Caco-2 (cell line): ENCODE measurements at places on chromosomes 2 and 18. TPM values are rescaled to one million over a fixed set of nuclear protein-coding genes. Genes with fewer than 3 reads are reported as not detected.

DNA sequence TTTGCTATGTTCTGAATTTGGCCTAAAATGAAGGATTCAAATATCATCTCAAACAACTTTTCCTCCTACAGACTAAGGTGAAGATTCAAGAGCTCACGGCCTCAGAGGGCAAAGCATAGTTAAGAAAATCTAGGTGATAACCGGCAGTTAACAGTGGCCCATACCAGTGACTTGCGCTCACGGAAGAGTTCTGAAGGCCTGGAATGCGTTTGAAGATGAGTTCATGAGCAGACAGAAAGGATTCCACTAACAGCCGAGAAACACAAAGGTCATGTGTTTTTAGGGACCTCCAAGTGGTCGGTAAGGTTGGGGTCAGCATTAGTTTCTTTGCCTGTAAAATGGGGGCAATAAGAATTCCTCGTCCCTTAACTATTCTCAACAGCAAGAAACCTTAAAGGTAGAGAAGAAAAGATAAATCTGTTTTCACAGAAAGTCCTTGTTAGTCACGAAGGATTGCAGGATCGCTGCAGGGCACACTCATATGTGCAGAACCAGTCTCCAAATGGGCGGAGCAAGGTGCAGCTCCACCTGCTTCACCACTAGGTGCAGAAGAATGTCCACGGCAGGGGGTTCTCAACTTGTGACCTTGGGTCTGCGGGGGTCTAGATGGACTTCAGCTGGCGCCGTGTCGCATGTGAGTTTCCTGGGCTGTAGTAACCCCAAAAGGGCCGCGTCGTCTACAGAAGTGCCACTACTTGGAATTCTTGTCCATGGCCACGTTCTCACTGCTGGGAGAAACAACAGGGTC, 708 bp upstream of the RPIA start:
- DNase-seq = peak; percentile 74

DNA sequence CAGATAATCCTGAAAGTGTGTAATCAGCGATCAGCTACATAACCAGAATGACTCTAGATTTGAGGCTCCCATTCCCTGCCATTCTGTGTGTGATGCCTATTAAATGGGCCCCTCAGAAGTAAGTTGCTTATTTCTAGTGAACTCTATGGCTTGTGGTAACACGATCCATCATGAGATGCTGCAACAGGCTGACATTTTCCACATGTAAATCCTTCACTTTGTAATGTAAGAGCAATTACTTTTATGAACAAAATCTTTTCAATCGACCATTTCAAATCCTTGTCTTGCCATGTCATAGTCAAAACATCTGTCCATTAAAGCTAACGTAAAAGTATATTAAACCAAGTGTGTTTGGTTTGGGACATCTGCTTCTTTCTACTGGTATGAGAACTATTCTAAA, 175.9 kb upstream of the ETAA1 start:
- no peak for DNase-seq

DNA sequence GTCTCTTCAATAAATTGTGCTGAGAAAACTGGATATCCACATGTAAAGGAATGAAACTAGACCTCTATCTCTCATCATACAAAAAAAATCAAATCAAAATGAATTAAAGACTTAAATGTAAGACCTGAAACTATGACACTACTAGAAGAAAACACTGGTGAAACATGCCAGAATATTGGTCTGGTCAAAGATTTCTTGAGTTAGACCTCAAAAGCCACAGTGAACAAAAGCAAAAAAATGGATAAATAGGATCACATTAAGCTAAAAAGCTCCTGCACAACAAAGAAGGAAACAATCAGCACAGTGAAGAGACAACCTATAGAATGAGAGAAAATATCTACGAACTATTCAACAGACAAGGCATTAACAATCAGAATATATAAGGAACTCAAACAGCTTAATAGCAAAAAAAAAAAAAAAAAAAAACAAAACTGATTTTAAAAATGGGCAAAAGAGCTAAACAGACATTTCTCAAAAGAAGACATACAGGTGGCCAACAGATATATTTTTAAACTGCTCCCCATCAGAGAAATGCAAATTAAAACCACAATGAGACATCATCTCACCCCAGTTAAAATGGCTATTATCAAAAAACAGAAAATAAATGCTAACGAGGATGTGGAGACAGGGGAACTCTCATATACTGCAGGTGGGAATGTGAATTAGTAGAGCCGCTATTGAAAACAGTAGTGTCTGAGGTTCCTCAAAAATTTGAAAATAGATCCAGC, 66.3 kb downstream of the NCKAP1 start:
- DNase-seq = no peak

- no peak for DNase-seq
Observed at GRCh38 chr2:106701203-106702022, 184.6 kb downstream of the ST6GAL2 start.

Gene MMADHC
- total RNA-seq = 125 and 132 TPM in 2 replicates

Gene ALK
- total RNA-seq = 0.11 TPM in 1 of 2 replicates, not detected in the other
